ENCODE measurements at places on chromosomes 4 and X.

DNA sequence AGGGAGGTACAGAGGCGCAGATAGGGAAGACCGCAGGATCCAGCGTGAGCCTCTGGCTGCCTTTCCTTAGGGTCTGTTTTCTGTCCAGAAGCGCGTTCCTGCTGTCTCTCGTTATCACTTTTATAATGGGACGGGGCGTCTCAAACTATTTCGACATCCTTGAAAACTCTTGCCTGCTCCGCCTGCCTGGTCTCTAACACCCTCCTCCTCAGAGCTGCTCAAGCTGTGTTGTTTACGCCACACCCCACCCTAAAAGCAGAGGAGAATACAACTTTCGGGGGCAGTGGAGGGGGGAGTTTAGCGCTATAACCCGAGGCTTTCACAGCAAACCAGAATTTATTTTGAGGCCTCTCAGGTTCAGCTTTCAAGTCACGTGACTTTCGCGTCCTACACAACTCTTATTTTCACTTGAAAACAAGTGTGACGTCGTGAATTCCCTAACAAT is 646 bp upstream of the FAM3A start:
- no peak for DNase-seq

- no peak for DNase-seq
Observed at GRCh38 chrX:40084471-40085101, 13.2 kb downstream of the BCOR start.

- DNase-seq = no peak
Observed at GRCh38 chrX:126165721-126166461, at the start of gene DCAF12L2. Gene DCAF12L2 (minus strand): TSS chrX:126166289. CDS start chrX:126165924, 365 bp downstream.

DNA sequence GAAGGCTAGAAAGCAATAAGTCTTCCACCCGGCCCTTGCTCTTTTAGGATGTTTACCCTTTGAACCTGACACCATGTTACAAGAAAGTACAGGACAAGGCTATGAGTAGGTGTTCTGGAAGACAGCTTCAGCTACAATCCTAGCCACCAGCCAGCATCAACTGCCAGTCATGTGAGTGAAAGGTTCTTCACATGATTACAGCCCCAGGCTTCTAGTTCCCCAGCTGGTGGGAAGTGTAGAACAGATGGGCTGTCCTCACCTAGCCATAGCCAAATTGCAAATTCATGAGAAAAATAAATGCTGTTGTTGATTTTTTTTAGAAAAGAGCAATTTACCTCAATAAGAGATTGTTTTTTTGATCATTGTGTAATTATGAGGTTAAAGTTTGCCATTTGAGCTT is 60.8 kb downstream of the GRXCR1 start:
- DNase-seq = no peak

GRCh38 chr4:173696011-173696410 is 166.0 kb upstream of the HAND2 start:
- DNase-seq = no peak

- DNase-seq = no peak
Observed at GRCh38 chr4:2087170-2087569, 28.0 kb downstream of the NAT8L start.

- DNase-seq = no peak
Observed at GRCh38 chr4:119490335-119490734, 138.3 kb downstream of the PDE5A start.

DNA sequence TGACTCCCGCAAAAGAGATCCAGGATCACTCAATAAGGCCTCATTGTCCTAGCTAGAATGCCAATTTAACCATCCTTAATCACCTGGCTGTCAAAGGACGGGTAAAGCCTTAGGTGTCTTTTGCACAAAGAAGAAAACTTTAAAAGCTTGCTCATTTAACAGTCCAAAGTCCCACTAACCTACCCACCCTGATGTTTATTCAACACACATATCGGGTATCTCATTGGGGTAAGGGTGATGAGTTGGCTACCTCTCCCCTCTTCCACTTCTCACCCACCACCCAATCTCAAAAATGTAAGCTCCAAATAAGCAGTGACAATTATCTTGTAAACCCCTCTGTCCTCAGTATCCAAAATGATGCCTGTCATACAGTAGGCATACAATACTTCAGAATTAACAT is 988 bp upstream of the SRD5A3 start:
- DNase-seq = no peak

GRCh38 chr4:168917138-168917779 is 92.8 kb downstream of the CBR4 start:
- no peak for DNase-seq

- DNase-seq = no peak
Observed at GRCh38 chr4:185232370-185232769, 23.0 kb downstream of the SNX25 start.

GRCh38 chr4:187467224-187467623 is 528.3 kb upstream of the ZFP42 start:
- DNase-seq = no peak

DNA sequence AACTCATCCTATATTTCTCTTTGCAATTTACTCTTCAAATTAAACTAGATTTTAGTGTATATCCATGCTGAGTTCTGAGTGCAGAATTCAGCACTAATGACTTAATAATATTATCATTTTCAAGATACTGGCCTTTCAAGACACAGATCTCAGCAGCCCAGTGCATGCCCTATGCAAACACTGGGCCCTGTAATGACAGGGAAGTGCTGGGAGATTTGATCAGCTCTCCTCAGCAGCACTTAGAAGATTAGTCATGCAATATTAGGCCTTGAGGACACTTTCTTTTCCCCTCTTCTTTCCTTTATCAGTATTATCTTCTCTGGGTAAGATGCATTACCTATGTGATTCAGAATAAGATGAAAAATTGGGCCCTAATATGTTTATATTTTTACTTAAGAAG is 207.1 kb downstream of the PPP3CA start:
- no peak for DNase-seq

GRCh38 chrX:96843566-96843965 is 40.1 kb upstream of the RPA4 start:
- no peak for DNase-seq

- no peak for DNase-seq
Observed at GRCh38 chrX:79369871-79370270, 2.7 kb upstream of the ITM2A start.

DNA sequence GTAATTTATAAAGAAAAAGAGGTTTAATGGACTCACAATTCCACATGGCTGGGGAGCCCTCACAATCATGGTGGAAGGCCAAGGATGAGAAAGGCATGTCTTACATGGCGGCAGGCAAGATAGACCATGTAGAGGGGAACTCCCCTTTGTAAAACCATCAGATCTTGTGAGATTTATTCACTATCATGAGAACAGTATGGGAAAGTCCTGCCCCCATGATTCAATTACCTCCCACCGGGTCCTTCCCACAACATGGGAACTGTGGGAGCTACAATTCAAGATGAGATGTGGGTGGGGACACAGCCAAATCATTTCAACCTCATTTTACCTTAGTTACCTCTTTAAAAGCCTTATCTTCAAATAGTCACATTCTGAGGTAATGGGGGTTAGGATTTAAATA is 30.9 kb upstream of the ELOVL6 start:
- DNase-seq = no peak

- no peak for DNase-seq
Observed at GRCh38 chr4:107388736-107389274, 331.2 kb downstream of the PAPSS1 start.

DNA sequence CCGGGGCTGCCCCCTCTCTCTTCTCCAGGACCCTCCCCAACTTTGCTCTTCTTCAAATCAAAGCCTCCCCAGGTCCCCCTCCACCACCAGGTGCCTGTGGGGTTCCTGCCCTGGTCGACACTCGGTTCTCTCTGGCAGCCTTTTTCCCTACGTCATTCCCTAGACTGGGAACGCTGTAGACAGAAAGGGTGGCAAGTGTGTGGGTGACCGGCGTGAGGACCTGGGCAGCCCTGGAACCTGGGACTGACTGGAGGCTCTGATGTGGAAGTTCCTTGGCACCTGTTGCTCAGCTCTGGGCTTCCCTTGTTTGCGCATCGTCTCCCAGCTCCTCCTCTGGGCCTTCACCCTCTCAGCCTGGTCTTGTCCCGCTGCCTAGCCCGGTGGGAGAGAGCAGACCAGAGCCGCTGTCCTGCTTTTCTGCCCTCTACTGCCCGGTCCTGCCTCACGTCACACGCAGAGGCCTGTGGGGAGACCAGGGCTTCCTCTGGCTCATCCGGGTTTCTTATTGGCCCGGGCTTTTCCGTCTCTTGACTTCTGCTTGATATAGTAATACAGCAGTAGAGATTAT is 1.3 kb downstream of the TACC3 start:
- no peak for DNase-seq

GRCh38 chr4:184699941-184700340 is 34.0 kb downstream of the CENPU start:
- DNase-seq = no peak

DNA sequence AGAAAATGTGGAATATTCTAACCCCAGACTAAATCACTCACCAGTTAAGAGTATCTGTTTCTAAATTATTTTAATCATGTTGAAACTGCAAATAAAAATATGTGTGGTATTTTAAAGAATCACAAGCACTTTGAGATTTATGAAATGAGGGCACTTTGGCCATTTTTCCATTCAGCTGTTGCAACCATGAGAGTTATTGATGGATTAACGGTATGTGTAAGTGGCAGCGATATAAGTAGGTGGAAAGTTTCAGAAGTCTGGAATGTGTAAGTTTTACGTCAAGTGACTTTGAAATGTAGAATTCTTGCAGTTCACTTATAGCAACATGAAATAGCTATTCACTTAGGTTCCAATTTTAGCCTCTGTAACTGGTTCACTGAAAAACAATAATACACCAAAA is 905.1 kb upstream of the SLIT2 start:
- no peak for DNase-seq

GRCh38 chr4:566508-567295 is 9.4 kb downstream of the TMEM271 start:
- DNase-seq = no peak

GRCh38 chr4:7698584-7698983 is 241.1 kb downstream of the AFAP1 start:
- no peak for DNase-seq

- no peak for DNase-seq
Observed at GRCh38 chrX:86192827-86193226, 44.6 kb downstream of the DACH2 start.

- DNase-seq = no peak
Observed at GRCh38 chrX:97685753-97686152, 802.0 kb downstream of the RPA4 start.

DNA sequence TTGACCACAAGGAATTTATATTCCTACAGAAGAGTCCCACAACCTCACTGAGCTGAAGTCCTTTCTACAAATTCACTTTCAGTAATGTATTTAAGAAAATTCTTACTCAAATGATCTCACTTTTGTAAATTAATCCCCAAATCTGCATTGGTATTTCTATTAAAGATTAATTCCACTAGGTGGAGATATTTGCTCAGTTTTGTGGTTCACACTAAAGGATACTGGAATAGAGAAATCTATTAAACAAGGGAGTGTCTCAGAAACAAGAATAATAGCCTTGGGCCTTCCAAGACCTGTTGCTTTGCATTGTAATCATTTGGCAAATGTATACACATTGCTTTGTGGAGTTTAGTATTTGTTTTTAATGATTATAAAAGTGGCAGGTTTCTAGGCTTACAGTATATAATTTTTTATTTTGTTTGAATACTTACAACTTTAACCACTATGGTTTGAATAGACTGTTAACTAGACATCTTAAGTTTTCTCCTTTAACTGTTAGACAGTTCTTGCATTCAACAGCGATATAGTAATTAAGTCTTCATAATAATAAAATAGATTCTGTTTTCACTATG is 25.9 kb downstream of the CFAP299 start:
- no peak for DNase-seq

GRCh38 chr4:108922191-108922590 is 159.3 kb upstream of the ETNPPL start:
- DNase-seq = no peak

GRCh38 chr4:146368209-146368608 is 153.5 kb downstream of the SLC10A7 start:
- no peak for DNase-seq

- no peak for DNase-seq
Observed at GRCh38 chr4:24622146-24622834, 37.9 kb upstream of the DHX15 start.

Measured in stimulated activated CD8-positive, alpha-beta memory T cell treated with anti-CD3 and anti-CD28 coated beads, Interleukin-12 subunit alpha, Interleukin-12 subunit beta, amount 100 ng/mL, for 4 hours (primary cell).